ENCODE measurements at places on chromosomes 7 and 10.

- DNase-seq, result no peak
Measured at GRCh38 chr7:145265180-145265579, 429.3 kb upstream of the TPK1 start.

- DNase-seq, result no peak
Measured at GRCh38 chr7:24939416-24939815, 40.6 kb downstream of the OSBPL3 start.

GRCh38 chr10:104340641-104341040 lies 2.4 kb upstream of the ITPRIP start:
- DNase-seq, result no peak

DNA sequence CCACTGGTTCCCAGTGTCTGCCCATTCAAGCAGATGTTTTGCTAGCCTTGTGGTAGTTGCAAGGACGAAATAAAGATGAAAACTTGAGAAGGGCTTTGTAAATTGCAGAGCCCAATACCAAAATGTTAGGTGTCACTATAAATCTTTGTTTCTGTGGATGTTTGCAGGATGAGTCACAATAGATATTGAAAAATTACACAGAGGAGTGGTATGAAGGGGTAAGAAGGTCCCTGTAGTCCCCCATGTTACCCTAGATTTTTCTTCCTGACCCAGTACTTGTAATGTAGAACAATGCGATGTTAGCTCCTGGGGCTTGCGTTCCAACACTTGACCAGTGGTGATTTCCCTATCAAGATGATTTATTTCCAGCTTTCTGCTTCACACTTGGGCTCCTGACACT lies 102.6 kb upstream of the LYZL1 start:
- DNase-seq, result no peak

GRCh38 chr7:25787336-25787735 lies 364.7 kb upstream of the NFE2L3 start:
- no peak for DNase-seq

DNA sequence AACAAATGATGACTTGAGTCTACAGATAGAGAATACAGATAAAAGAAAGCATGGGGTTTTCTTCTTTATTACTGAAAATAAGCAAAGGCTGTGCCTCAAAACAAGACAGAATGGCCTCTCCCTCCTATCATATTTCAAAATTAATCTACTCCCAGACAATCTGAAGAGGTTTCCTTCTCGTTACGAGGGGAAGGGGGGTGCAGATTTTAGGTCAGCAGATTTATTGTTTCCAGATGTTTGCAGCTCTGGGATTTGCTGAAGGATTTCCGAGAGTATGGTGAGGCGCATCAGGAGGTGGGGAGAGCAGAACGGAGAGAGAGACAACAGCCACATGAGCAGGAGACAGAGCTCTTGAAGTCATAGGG lies 89.8 kb downstream of the KIAA1549 start:
- DNase-seq, result no peak

DNA sequence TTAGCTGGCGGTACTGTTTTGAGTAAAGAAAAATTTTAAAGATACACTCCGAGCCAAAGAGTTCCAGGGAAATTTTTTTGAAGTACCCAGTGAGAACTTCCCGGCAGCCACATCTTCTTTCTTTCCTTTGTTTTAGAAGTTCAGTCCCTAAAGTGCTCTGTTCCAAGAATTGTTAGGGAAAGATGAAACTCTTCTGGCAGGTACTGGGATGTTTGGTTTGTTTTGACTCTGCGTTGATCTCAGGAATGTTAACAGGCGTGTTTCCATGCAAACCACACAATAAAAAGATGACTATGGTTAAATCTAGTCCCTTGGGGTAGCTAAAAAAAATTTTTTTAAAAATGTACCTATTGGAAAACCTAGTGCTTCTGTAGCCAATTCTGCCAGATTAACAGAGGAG lies 224.7 kb upstream of the PHYHIPL start:
- no peak for DNase-seq

GRCh38 chr7:24884401-24884800 lies 95.6 kb downstream of the OSBPL3 start:
- no peak for DNase-seq

GRCh38 chr10:96831200-96831866 lies 765 bp upstream of the LCOR start:
- no peak for DNase-seq

DNA sequence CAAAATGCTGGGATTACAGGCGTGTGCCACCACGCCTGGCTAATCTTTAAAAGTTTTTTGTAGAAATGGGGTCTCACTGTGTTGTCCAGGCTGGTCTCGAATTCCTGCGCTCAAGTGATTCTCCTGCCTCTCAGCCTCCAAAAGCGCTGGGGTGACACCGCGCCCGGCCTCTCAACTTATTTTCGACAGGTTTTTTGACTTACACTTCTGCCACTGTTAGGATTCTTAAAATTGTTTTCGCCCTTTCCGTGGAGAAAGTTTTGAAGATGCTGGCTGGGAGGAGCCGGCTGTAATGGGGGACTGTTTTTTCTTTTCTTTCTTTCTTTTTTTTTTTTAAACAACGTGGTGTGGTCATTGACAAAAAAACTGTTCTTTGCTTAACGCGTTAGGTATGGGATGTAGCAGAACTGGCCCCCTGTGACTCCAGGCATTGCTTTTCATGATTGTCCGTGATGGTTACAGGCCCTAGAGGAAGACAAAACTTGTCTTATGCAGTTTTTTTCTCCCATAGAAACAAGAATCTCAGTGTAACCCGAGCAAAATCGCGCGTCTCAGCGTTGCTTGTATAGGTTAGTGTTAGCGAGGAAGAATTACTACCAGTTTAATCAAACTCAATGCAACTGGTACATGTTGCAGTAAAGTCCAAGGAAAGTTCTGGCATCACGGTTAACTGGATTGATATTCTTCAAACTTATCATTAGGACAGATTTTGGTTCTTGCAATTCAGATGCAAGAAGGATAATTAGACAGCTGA lies 72.2 kb downstream of the DAGLB start:
- no peak for DNase-seq

DNA sequence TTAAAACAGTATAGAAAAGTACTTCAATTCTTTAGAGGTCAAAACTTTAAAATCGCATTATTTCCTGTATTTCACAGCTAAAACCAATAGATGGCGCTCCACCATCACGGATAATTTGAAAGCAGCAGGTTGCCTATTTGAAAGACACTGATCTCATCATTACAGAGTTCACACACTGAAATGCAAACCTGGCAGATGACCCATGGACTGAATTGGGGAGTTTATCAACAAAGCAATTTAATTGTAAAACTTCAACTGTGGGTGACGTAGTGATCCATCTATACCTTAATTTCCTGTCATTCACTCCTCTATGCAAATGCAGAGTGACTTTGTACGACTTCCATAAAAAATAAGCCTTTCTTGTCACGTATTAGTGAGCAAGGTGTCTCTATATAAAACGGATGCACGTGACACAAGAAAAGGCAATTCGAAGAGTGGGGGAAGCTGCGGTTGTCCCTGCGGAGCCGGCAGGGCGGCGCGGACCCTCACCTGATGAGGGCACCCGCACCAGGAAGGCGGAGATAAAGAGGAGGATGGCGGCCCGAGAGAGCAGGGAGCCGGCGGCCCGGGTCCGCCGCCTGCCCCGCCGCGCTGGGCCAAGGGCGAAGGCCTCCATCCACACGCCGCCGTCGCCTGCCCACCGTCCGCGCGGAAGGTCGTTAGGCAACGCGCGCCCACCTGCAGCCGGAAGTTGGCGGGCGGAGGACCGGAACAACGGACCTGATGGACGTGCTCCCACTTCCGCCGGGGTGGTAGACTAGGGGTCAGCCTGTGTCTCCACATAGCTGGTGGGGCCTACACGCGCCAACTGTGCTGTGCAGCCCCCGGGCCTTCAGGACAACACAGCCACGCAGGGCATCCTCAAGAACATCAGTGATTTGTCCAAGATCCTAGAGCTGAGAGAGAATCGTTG lies at the start of gene ZPBP:
Gene ZPBP (minus strand): TSS at position 668 of the 913 bp plus-strand sequence. CDS start 52 bp downstream, at position 616.
- DNase-seq, result peak; percentile 38

GRCh38 chr7:8490391-8491045 lies 57.1 kb downstream of the NXPH1 start:
- DNase-seq, result no peak

DNA sequence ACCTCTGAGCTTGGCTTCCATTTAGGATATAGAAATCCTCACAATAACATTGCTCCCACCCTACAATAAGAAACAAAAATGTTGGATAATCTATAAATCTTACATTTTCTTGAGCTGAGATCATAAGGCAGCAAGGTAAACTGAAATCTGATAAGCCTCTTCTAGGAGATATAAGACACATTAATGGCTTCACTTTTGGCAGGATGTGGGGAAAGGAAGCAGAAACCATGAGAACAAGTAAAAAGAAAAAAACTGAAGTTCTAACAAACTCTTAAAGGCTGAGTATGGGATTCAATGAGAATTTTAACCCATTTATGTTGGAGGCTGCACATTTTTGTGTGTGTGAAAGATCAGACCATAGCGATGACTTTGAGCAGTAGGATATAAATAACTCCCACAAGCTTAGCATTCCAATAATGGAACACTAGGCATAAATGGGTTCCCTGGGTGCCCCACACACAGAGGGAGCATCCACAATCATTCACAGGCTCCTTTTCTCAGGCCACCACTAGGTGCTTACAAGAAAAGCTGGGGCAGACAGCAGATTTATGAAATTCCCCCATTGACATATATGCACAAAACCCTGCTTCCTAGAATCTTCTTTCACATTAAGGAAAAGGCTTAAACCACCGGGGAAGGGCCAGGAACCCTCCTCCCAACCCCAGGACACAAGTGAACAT lies 564.9 kb upstream of the MGMT start:
- DNase-seq, result no peak

GRCh38 chr7:32616625-32617024 lies 121.3 kb downstream of the AVL9 start:
- peak; percentile 26 for DNase-seq

DNA sequence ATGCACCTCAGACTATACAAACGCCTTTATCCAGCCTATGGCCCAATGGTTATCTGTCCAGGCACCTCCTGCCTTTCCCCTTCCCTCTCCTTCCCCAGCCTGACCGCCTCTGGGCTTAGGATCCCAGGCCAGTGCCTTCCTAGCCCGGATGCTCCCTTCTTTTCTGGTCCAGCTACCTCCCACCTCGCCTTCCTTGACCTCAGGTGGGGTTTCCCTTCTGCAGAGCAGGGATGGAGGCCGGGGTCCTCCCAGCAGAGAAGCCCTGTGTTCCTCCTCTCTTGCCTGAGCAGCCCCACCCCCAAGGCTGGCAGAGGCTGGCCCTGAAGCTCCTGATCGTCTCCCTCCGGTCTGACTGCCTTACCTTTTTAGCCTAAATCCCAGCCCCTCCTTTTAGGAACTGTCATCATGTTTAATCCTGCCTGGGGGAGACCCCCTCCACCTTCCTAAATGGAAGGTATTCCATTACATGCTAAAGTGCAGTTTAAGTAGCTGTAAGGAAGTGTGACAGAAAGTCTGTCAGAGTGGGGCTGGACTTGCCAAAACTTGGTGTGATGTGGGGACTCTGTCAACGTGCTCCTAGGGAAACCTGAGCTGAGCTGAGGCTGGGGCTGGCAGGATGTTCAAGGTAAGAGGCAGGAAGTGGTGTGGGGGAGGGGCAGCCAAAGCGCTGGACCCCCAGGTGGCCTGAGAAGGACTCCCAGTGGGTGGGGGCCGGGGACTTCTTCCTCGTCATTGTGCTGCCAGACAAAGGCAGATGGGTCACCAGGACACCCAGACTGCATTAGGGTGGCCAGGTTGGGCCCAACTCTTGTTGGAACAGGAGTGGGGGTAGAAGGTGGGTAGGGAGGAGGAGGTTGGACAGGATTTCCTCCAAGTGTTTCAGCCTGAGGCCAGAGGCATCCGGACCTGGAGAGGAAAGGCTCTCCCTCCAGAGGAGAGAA lies 39.5 kb downstream of the LBX1 start:
- DNase-seq, result no peak

- DNase-seq, result no peak
Measured at GRCh38 chr10:34032564-34032963, 698.1 kb upstream of the NRP1 start.

DNA sequence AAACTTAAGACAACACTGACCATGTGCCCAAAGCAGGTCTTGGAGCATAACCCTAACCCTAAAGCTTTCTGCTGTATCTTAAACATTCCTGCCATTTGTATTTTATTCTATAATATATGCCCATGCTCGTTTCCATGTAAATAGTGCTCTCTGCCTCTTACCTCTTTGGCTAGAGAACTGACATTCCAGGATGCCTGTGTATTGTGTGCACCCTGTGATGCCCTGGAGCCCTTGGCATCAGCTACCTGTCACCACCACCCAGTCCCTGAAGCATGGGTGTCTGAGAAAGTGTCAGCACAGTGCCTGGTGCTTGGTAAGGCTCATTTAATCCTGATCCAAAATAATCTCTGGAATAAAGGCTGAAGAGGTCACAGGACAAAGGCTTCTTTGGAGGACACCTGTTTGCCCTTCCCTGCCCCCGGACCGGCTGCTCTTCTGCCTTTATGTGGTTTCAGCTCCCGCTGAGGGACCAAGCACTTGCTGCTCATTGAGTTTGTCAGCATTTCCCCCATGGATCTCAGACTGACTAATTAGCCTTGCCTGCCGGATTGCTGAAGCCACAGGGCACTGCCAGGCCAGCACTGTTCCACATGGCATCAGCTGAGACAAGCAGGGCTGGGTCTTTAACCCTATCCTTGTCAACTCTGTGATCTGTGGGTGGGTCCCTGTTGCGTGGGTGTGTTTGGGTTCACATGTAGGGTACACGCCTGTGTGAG lies 139.1 kb upstream of the SORCS3 start:
- DNase-seq, result no peak

DNA sequence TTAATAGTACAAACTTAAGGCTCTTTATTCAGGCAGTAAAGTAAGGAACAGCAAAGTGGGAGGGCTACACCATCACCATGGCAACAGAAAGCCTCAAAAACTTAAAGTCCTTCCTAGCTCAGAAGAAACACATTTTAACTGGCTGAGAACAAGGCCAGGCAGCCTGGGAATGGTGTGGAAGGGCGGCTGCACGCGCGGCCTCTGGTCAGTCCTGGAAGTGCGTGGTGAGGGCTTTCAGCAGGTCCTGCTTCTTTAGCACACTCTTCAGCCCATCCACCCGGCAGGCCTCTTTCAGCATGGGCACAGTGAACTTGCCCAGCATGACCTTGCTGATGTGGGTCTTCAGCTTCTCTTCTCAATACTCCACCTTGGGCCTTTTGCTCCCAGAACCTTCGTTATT lies 133.0 kb downstream of the CYP26A1 start:
- no peak for DNase-seq

- DNase-seq, result no peak
Measured at GRCh38 chr10:1605121-1605520, 132.2 kb downstream of the ADARB2 start.

GRCh38 chr7:16348251-16348650 lies 73.1 kb downstream of the CRPPA start:
- DNase-seq, result no peak

GRCh38 chr7:40393660-40394059 lies 258.9 kb downstream of the SUGCT start:
- DNase-seq, result no peak

GRCh38 chr10:127216274-127216673 lies 19.9 kb upstream of the INSYN2A start:
- DNase-seq, result no peak

Measured in Calu3 (cell line).